Renal cortex interstitium (tissue), 15 donors: ENCODE measurements at places on chromosomes 11 and 22. TPM values are rescaled to one million over a fixed set of nuclear protein-coding genes. Genes with fewer than 3 reads are reported as not detected.

The RAB39A gene
- polyA plus RNA-seq, result 0.56 TPM

GRCh38 chr11:86916330-86916729, 38.9 kb downstream of the FZD4 start:
- no peak for DNase-seq

DNA sequence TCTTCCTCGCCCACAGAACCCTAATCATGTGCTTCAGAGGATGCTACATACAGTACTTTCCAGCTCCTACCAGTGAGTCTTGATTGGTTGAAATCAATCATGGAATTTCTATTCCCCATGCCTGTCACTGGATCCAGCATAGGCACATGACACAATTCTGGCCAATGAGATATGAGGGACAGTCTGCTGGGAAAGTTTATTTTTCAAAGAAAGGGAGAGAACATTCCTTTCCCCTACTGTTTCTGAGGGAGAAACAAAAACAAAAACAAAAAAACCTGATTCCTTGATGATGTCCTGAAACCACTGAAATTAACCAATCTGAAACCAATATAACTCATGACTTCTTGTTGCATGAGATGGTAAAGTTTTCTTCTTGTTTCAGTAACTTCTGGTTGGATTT, 3.3 kb upstream of the RCN1 start:
- no peak for DNase-seq

The GPR83 gene
- polyA plus RNA-seq, result 0.70 TPM

- DNase-seq, result no peak
Observed at GRCh38 chr11:27660171-27660570, 40.1 kb downstream of the BDNF start.

The ESRRA gene
- polyA plus RNA-seq, result 26.3 TPM

The OR56A1 gene
- not detected for polyA plus RNA-seq

DNA sequence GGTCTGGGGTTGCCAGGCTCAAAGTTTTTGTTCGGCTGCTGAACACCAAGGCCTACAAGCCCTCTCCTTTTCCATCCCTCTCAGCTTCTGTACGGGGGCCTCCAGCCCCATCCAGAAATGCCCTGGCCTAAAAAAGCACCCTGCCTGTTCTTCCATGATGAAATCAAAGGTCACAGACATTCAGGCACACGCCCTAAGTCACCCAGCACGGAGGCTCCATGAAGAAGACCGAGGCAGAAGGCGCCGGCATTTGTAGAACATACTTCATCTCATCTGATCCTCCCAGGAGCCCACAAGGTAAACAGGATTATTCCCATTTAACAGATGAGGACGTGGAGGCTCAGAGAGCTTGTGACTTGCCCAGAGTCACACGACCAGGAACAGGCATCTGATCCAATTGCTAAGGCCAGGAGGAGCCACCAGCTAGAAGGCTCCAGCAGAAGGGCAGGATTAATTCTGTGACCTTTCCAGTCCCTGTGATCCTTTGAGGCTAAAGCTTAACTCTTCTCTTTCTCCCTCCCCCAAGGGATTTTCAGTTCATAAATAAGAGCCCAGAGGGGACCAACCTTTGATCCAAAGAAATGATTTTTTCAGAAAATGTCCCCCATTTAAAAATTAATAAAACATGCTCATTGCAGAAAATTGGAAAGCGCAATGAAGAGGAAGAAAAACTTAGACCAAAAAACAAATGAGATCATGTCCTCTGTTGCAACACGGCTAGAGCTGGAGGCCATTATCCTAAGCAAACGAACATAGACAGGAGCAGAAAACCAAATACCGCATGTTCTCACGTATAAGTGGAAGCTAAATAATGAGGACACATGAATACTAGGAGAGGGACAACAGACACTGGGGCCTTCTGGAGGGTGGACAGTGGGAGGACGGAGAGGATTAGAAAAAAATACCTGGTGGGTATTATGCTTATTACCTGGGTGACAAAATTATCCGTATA, 38.7 kb downstream of the CYTH4 start:
- DNase-seq, result no peak

DNA sequence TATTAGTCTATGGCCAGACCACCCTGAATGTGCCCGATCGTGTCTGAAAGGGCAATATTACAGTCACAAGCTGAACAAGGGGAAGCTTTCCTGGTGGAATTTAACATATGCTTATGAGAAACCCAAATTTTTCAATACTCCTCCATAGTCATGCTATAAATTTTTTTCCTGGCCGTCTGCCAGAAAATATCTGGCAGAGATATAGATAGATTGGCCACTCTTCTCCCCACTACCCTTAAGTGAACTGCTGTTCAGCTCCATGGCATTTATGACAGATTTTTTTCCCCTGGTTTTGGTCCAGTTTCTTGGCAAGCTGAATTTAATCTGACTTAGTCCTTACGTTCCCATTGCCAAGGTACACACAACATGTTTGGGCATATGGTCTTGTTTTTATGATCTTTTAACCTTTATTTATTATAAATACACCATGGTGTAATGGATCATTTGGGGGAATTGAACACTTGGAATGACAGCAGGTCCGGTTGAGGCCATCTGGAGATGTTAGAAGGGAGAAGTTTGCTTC, 328.5 kb downstream of the CNTN5 start:
- no peak for DNase-seq

DNA sequence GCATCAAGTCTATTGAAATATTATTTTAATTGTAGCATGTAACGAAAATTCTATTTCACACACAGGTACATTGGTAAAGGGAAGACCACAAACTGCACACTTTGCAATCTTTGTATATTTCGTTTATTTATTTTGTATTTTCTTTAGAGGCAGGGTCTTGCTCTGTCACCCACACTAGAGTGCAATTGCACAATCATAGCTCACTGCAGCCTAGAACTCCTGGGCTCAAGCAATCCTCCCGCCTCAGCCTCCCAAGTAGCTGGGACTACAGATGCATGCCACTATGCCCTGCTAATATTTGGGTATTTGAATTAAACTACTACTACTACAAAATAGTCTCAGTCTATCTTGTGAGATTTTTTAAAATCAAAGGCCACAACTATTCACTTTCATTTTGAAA, 42.7 kb downstream of the GAB2 start:
- no peak for DNase-seq

The RPS6KB2 gene
- polyA plus RNA-seq, result 41.2 TPM

DNA sequence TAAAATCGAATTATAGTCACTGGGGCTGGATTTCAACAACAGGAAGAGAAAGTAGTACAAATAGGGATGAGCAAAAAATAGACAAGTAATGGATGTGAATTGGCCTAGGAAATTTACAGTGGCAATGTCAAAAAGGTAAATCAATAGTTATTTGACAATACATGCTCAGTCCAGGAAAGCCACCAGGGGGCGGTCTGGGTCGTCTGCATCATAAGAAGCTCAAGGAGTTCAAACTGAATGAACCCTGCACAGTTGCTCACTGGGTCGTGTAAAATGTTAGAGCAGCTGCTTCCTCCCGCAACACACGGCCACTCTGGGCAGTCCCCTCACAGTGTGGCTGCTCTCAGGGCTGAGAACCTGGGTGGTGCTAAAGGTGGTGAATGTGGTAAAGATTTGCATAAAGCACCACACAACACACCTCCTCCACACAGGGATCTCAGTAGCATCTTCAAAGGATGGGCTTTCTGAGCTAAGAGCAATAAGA, 85.9 kb downstream of the ZNF280B start:
- DNase-seq, result no peak

- no peak for DNase-seq
Observed at GRCh38 chr11:105942921-105943320, 79.1 kb downstream of the MSANTD4 start.

The MS4A4E gene
- 1.5 TPM for polyA plus RNA-seq

GRCh38 chr11:113376156-113376555, 11.4 kb upstream of the ANKK1 start:
- no peak for DNase-seq

- no peak for DNase-seq
Observed at GRCh38 chr11:100612766-100613165, 74.3 kb upstream of the ARHGAP42 start.

The SMIM35 gene
- 0.11 TPM for polyA plus RNA-seq

The SCGB2A2 gene
- not detected for polyA plus RNA-seq

- no peak for DNase-seq
Observed at GRCh38 chr11:61919705-61920631, 2.6 kb upstream of the RAB3IL1 start.

GRCh38 chr11:100680070-100680469, 7.0 kb upstream of the ARHGAP42 start:
- DNase-seq, result no peak

The SLC25A18 gene
- polyA plus RNA-seq, result 1.5 TPM

DNA sequence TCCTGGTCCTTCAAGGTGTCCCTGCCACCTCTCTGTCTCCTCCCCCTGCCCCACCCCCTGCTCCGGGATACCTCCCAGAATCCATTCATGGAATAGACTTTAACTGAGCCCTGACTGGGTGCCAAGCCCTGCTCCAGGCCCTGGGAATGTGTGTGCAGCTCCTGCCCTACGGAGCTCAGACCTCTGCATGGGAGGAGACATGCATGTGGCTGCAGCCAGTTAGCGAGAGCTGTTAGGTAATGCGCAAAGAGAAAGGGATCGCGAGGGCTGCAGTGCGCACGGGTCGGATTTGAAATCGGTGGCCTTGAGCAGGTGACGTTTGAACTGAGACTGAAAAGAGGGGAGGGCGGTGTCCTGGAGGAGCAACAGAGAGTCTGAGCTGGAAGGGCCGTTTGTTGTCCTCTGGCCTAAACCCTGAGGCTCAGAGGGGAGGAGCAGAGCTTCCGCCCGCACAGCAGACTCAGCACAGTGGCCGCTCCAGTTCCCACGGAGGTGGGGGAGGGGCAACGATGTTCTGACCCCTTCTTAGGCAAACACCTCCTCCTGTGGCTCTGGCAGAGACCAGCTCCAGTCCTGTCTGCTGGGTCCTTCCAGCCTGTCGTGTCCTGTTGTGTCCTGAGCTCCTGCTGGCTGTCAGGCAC, 19.8 kb upstream of the LRRC10B start:
- no peak for DNase-seq

- no peak for DNase-seq
Observed at GRCh38 chr11:30868626-30869081, 282.5 kb upstream of the MPPED2 start.

- DNase-seq, result no peak
Observed at GRCh38 chr11:71580057-71581003, 2.3 kb downstream of the KRTAP5-11 start.

DNA sequence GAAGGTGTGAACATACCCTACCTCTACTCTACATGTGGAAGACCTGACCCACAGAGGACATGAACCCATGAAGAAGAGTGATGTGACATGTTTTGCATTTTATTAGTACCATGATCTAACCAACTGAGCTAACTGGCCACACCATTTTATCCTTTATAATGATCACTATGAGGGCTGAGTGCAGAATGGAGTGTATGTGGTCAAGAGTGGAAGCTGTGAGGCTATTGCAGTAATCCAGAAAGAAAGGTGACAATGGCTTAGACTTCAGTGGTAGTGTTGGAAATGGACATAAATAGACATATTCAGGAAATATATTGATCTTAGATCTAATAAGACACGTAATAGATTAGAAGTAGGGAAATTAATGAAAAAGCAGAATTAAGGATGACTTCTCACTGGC, 3.8 kb downstream of the SRSF8 start:
- DNase-seq, result no peak

GRCh38 chr22:17489101-17489500, 74.2 kb upstream of the SLC25A18 start:
- DNase-seq, result no peak

- no peak for DNase-seq
Observed at GRCh38 chr11:1880746-1881441, 10.8 kb downstream of the PRR33 start.

DNA sequence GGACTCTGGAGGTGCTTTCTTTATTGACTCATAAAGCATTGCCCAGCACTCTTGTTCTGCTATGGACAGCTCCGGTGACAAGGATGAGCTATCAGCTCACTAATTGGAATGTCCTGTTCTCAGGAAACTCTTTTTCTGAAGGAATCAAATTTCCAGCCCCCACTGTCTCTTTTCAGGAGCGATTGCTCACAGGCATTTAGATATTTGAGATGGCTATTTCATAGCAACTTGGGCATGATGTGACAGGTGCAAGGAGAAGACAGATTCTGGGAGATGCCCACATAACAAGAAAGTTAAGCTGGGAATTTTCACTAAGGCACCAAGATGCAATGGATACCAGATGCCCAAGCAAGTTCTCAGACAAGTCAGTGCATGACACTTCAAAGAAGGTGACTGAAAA, 123.4 kb upstream of the CSNK2A3 start:
- DNase-seq, result peak; percentile 65

- DNase-seq, result no peak
Observed at GRCh38 chr11:10975287-10975721, 117.5 kb upstream of the ZBED5 start.

The TNNT3 gene
- 9.7 TPM for polyA plus RNA-seq

- no peak for DNase-seq
Observed at GRCh38 chr11:126007238-126007637, 55.4 kb downstream of the CDON start.

- DNase-seq, result no peak
Observed at GRCh38 chr11:78265326-78265725, 76.6 kb downstream of the USP35 start.

The APLP2 gene
- 448 TPM for polyA plus RNA-seq

The MUC15 gene
- polyA plus RNA-seq, result 2.3 TPM

DNA sequence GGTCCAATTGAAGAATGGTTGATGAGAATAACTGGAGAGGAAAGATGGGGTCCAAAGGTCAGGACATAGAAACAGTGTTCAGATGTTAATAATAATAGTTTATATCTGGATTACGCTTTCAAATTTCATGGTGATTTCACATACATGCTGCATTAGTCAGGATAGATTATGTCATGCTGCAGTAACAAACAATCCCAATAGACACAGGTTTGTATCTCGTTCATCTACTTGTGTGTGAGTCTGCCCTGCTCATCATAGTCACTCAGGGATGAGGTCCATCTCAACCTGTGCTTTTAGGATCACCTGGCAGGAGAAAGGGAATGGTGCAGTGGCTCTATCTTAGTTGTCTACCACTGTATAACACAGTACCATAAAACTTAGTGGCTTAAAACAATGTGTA, 48.0 kb upstream of the PLET1 start:
- no peak for DNase-seq

GRCh38 chr22:41366323-41367029, 15.3 kb upstream of the TEF start:
- no peak for DNase-seq

The GP1BB gene
- 4.5 TPM for polyA plus RNA-seq

The SLN gene
- polyA plus RNA-seq, result 0.80 TPM

DNA sequence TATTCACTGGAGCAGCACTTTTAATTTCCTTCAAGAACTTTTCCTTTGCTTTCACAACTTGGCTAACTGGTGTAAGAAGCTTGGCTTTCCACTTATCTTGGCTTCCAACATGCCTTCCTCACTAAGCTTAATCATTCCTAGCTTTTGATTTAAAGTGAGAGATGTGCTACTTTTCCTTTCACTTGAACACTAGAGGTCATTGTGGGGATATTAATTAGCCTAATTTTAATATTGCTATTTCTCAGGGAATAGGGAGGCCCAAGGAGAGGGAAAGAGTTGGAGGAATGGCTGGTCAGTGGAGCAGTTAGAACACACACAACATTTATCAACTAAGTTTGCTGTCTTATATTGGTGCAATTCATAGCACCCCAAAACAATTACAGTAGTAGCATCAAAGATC, 24.6 kb upstream of the CCDC90B start:
- no peak for DNase-seq

The MS4A1 gene
- polyA plus RNA-seq, result 0.31 TPM

The CXCR5 gene
- polyA plus RNA-seq, result not detected

The SVIP gene
- 40.5 TPM for polyA plus RNA-seq
